Stimulated activated CD8-positive, alpha-beta memory T cell treated with anti-CD3 and anti-CD28 coated beads, Interleukin-7, amount 100 ng/mL, for 1 hour (primary cell): ENCODE measurements at places on chromosomes 7 and 10.

GRCh38 chr10:14016011-14016536 lies 314.6 kb downstream of the FRMD4A start:
- no peak for DNase-seq

- DNase-seq, result no peak
Measured at GRCh38 chr7:142379201-142379885, 121.5 kb upstream of the PRSS58 start.

DNA sequence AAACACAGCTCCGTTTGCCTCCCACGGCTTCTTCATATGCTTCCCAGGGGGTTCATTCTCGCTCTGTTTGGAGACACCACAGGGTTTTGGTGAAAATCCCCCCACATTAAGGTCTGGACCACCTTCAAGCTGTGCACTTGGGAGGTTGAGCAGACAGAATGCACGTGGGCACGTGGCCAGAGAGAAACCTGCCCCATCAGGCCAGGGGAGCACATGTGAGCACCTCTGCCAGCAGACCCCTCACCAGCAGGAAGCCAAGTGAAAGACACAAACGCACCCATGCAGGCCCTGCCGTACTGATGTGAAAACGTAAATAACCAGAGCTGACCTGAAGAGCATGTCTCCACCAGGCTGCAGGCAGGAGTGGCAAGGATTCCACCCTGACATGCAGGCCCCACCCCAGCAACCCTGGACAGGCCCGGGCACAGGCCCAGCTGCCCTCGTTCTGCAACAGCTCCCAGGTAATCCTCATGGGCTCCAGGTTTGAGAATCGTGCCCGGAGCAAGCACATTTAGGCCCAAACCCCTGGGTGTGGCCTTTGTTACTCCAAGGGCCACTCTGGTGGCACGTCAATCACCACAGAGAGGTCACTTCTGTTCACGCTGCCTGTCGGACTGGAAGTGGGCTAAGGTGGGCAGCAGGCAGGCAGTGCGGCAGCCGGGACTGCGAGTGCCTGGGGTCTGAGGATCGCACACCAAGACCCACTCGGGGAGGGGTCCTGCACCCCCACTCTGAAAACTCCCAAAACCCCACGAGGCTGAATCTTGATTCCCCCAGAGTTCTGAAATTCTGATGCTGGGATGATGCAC lies 184.4 kb downstream of the PTPRN2 start:
- DNase-seq, result no peak

DNA sequence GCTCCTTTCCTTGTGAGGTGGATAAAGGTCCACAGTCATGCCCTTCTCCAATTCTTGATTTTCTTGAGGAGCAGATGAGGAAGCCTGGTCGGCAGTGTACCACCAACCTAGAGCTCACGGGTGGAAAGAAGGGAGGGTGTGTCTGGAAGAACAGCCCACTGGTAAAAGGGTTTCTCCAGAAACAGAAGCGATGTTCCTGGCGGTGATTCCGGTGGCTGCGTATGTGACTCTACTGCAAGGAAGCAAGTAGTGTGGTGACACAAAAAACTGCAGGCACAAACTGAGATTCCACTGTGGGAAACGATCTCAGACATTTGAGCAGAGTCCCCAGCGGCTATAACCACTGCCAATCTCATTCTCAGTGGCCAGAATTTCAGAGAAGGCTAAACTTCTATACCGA lies 65.9 kb upstream of the ATP6V0A4 start:
- no peak for DNase-seq

GRCh38 chr10:131641231-131641630 lies 259.6 kb upstream of the PPP2R2D start:
- DNase-seq, result no peak

DNA sequence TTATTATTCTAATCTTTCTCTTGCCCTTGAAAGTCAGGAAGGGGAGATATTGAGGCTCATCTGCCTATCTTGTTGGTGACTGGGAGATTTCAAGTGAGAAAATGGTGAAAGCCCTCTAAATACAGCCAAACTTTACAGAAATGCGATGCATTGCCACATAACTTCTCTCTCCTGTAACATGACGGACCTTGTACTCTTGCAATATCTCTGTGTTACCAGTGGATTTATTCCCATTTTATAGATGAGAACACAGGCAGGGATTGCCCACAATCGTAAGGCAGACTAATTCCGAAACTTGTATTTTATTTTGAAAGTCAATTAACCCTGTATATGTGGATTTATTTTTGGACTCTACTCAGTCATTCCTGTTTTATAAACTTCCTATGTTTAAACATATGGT lies 57.3 kb upstream of the MPP7 start:
- no peak for DNase-seq

DNA sequence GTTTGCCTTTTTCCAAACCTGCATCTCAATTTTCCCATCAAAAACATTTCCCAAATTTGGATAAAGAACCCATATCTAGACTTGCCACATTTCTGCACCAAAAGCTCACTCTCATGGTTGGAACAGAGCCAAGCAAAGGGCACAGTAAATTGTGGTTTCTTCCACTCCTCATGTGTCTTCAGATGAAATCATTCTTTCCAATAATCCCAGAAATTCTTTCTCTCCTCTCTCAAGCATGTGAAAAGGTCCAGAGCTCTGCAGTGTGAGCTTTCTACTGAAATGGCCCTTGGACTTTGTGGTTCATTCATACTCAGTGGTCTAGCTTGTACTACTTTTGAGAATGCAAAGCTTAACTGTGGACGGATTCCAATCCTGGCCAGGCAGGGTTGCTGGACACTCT lies 19.8 kb downstream of the PRSS2 start:
- no peak for DNase-seq
